Stimulated activated CD4-positive, alpha-beta T cell treated with anti-CD3 and anti-CD28 coated beads, TNF-alpha, amount 100 ng/mL, for 48 hours (primary cell): ENCODE measurements at places on chromosomes 16 and 17.

DNA sequence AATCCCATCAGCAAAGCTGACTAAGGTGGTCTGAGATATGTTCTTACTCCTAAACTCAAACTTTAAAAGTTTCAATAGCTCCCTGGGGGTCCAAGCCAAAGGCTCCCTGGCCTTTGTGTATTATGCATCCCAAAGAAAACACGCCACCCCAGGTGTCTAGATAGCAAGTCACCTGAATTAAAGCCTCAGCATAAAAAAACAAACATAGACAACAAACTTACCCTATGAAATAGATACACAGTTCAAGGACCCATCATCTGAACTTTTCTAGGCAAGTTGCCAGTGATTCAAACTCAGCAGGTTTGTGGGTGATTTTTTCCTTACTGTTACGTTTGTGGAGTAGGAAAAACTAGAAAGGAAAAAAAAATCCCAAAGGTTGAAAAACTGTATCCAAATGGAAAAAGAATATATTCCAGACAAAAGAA, 12.5 kb downstream of the CMTM3 start:
- DNase-seq: no peak

- DNase-seq: no peak
Observed at GRCh38 chr17:32265192-32265923, at the start of gene RHBDL3. Gene RHBDL3 (plus strand): TSS chr17:32265832. CDS start chr17:32266190, 358 bp downstream.

GRCh38 chr17:62630365-62631085, 3.1 kb downstream of the MRC2 start:
- no peak for DNase-seq

DNA sequence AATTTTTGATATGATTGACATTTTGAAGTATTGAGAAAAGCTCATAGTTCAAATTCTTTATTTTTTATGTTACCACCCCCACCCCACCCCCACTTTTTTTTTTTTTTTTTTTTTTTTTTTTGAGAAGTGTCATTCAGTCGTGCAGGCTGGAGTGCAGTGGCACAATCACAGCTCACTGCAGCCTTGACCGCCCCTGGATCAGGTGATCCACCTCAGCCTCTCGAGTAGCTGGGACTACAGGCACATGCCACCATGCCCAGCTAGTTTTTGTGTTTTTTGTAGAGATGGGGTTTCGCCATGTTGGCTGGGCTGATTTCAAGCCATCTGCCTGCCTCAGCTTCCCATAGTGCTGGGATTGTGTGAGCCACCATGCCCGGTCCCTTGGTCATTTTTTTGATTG, 7.4 kb downstream of the TAF15 start:
- no peak for DNase-seq

DNA sequence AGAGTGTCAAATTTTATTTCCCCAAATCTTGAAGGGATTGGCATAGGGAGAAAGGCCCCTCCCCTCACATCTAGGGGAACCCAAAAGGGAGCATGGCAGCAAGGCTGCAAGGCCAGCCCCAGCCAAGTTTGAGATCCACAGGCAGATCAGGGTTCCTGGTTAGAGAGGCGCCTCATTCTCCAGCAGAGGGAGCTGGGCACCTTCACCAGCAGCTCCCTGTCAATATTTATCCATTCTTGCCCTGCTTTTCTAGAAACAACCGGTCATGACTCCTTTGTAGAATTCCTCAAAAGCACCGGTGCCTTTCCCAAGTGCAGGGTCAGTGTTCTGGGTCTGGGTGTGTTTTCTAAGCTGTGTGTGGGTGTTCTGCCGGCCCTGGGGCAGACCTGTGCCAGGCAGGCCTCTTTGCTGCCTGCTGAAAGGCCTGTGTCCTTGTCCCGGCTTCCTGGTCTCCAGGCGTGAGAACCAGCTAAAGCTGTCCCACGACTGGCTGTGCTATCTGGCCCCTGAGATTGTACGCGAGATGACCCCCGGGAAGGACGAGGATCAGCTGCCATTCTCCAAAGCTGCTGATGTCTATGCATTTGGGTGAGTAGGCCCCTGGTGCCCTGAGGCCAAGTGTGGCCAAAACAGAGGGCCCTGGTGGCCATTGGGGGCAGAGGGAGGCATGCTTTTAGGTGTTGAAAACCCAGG, 21.2 kb upstream of the LGALS9 start:
- DNase-seq: no peak

DNA sequence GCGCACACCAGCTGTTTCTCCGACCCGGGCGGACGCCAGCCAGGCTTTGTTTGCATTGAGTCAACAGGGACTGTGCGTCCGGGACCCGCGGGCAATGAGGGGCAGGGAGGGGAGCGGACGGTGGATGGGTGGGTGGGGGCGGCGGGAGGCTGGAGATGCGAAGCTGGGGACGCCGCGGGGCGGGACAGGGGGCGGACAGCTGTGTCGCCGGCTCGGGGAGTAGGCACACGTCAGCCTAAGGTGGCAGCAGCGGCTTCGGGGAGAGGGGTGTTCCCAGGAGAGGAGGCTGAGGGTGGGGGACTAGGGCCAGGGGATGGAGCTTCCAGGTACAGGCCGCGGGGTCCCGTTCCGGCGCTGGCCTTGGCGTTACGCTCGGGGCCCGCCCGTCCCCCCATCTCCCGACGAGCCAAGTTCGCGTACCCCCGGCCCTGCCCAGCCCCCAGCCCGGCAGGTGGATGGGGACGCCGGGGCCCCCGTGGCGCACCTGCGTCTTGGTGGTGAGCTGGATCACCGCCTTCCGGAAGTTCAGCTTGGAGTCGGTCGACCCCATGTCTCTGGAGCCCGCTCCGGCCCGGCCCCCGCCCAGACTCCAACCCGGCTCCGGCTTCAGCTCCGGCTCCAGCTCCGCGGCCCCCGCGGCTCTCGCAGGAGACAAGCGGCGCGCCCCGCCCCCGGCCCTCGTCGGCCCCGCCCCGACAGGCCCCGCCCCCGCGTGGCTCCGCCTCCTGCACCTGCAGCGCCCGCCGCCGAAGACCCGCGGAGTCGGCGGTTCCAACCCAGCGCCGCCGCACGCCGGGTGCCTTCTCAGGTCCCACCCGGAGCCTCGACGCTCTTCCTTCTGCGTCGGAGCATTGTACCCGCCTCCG, at the start of gene HID1:
HID1 (minus strand) TSS at position 653 of the 866 bp plus-strand sequence; CDS start at position 550, 103 bp downstream.
- DNase-seq: peak; percentile 72

DNA sequence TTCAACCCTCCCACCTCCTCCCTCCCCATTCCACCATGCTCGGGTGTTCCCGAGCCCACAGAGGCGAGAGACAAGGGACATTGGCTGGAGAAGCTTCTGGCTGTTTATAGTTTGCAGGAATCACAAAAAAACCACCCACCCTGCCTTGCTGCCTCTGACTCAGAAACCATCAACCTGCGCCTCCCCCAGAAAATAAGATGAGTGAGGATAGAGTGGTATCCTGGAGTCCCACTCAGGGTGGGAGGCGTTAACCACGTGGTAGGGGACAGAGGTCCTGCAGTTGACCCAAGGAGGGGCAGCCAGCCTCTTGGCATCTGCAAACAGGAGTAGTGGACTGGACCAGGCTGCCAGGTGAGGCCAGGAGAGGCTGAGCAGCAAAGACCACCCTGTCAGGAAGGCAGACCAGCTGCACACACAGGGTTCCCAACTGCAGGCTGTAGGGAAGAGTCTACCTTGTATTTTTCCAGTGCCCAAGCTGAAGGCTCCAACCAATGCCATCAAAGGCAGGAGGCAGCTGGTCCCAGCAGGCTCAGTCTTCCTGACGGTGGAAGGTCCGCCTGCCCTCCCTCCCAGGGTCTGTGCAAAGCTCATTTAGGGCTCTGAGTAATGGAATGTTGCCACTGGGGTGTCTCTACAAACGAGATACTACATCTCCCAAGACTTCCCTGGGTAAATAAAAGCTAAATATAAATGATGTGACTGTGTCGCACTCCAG, 201.5 kb upstream of the TNRC6C start:
- no peak for DNase-seq

GRCh38 chr17:30472238-30472890, 4.8 kb upstream of the GOSR1 start:
- no peak for DNase-seq

DNA sequence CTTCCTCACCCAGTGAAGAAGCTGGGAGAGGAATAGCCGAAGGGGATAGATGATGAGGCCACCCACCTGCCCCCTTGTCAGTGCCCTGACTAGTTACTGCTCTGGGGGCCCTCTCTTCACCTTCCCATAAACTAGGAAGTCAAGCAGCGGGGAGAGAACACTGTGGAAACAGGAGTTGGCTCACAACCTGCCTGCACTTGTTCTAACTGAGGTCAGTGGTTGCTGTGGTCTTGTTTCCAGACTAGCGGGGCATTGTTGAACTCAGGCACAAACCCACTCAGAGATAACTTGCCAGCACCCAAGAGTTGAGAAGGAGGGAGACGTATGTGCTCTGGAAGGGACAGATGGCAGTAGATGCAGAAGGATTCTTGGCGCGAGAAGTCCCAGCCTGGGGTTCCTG, 48.6 kb upstream of the DDX52 start:
- no peak for DNase-seq

- DNase-seq: no peak
Observed at GRCh38 chr16:80142281-80142680, 398.5 kb upstream of the DYNLRB2 start.

GRCh38 chr17:40615068-40615840, 32.4 kb downstream of the SMARCE1 start:
- DNase-seq: no peak

- DNase-seq: no peak
Observed at GRCh38 chr17:57918017-57918895, 37.0 kb downstream of the CUEDC1 start.

- no peak for DNase-seq
Observed at GRCh38 chr17:80942423-80943345, 49.0 kb upstream of the CHMP6 start.

GRCh38 chr16:48121276-48121675, 34.5 kb downstream of the ABCC12 start:
- DNase-seq: no peak

GRCh38 chr17:38333635-38334295, 10.0 kb downstream of the GPR179 start:
- peak; percentile 40 for DNase-seq

- DNase-seq: peak; percentile 21
Observed at GRCh38 chr17:17681744-17682292, 560 bp downstream of the RAI1 start.
